Activated CD8-positive, alpha-beta memory T cell treated with anti-CD3 and anti-CD28 coated beads, Interleukin-2, amount 10 ng/mL, durations not matched to agents 7 days and 5 days (primary cell): ENCODE measurements at places on chromosomes 13 and 19.

DNA sequence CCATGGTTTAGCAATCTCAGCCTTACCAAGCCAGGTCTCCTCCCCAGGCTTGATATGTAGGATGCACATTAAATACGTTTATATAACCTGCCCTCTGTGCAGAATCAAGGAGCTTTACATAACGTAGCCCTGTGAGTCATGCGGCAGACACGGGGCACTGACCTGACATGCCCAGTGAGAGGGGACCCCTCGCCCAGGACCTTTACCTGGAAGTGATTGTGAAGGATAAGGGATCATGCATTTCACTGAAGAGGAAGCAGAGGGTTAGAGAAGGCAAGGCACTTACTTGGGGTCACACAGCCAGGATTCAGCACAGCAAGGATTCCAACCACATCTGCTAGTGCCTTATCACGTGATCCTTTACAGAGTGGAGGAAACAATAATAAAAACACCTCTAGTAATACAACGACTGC lies 18.9 kb upstream of the FOSB start:
- no peak for DNase-seq
- H3K4me1 ChIP-seq, result peaks cover 52% of the 10 kb centered on the region
- H3K27me3 ChIP-seq, result peaks cover 2% of the 10 kb centered on the region

DNA sequence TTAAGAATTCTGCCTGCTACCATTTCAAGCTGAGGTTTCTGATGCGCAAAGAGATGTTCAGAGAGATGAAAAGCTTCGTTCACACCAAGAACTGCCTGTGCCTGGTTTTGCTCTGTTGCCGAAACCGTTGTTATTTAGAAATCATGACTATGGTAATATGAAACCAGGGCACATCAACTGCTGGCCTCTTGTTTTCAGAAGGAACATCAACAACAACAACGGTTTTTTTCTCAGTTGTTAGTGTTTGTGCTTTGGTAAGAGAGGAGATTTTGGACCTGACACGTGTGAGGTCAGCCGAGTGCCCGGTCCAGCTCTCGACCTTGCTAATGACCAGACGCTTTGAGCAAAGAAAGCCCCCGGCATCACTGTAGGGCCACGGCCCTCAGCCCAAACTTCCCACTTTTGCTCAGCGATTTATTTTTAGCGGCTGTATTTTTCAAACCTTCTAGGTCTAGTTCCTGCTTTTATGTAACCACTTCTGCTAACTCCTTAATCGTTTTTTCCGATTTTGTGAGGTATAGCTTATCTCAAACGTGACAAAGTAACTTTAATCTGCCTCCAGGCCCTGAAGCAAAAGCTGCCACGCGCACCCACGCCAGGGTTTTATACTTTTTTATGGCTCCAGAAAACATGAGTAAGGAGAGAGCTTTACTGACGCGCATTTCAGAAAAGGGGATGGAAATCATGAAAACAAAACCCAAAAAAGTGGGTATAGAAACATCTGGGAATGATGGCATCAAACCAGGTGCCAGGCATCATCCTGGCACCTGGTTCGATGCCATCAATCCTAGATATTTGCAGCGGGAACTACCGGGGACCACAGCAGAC lies 42.0 kb downstream of the KLF2 start:
- H3K4me3 ChIP-seq, result peak overlapping the region; percentile 57
- peak; percentile 65 for DNase-seq
- H3K36me3 ChIP-seq, result no peaks in the 10 kb centered on the region
- H3K4me1 ChIP-seq, result peaks cover 37% of the 10 kb centered on the region
- H3K27me3 ChIP-seq, result peaks cover 24% of the 10 kb centered on the region

DNA sequence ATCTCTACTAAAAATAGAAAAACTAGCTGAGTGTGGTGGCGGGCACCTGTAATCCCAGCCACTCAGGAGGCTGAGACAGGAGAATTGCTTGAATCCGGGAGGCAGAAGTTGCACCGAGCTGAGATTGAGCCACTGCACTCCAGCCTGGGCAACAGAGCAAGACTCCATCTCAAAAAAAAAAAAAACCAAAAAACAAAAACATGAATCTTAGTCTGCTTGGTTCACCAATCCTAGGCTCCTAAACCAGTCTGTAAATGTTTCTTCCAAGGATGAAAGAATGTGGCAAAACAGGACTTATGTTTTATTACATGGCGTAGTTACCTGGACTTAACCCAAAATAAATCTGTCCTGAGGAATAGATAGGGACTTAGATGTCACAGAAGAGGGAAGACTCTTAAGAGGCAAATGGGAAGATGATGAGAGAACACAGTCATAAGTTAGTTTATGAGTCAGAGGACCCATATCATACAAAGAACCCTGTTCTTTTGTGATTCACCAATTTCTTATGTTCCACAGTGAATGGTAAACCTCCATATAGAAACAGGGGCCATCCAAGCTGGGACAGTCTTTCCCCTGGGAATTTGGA lies 6.9 kb upstream of the FBXL3 start:
- no peak overlapping the region for H3K27ac ChIP-seq
- H3K4me3 ChIP-seq, result no peak overlapping the region
- peaks cover 2% of the 10 kb centered on the region for H3K36me3 ChIP-seq
- DNase-seq, result no peak
- no peaks in the 10 kb centered on the region for H3K27me3 ChIP-seq

GRCh38 chr13:24218977-24219376 lies 58.5 kb downstream of the SPATA13 start:
- H3K4me3 ChIP-seq, result no peak overlapping the region
- no peaks in the 10 kb centered on the region for H3K27me3 ChIP-seq
- peaks cover 2% of the 10 kb centered on the region for H3K36me3 ChIP-seq
- H3K27ac ChIP-seq, result no peak overlapping the region

- peak within 1 kb of the TSS; percentile 90 for H3K4me3 ChIP-seq
- peak within 1 kb of the TSS; percentile 94 for H3K27ac ChIP-seq
- no peaks in the 10 kb centered on the region for H3K27me3 ChIP-seq
- peaks cover 11% of the 10 kb centered on the region for H3K36me3 ChIP-seq
- DNase-seq, result peak; percentile 88
These were observed at the start of gene GADD45GIP1 for GRCh38 chr19:12956446-12957388. Gene GADD45GIP1, minus strand, starts transcription at chr19:12957223. Its CDS starts 11 bp downstream, at chr19:12957212.
